ENCODE measurements at places on chromosomes 12 and 14.
A peak's percentile ranks its signal among the peaks of the same experiment; 100 is the strongest.

DNA sequence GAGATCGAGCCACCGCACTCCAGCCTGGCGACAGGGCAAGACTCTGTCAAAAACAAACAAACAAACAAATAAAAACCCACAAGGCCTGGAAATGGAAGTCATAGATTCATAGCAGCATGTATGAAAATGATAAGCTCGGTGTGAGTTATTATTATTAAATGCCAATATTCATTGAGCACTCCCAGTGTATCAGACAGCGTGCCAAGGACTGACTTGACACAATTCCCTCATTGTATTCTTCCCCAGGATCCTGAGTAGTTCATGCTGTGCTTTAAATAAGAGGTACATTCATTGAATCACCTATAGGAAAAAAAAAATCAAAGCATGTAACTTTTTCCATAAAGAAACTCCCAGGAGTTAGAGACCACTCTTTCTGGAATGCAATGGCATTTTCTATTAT lies 12.6 kb upstream of the RFLNA start:
- no peak for DNase-seq

- no peak for DNase-seq
Observed at GRCh38 chr12:120842595-120842994, 61.6 kb downstream of the SPPL3 start.

- DNase-seq: no peak
Observed at GRCh38 chr12:94988471-94988870, 15.0 kb downstream of the NDUFA12 start.

DNA sequence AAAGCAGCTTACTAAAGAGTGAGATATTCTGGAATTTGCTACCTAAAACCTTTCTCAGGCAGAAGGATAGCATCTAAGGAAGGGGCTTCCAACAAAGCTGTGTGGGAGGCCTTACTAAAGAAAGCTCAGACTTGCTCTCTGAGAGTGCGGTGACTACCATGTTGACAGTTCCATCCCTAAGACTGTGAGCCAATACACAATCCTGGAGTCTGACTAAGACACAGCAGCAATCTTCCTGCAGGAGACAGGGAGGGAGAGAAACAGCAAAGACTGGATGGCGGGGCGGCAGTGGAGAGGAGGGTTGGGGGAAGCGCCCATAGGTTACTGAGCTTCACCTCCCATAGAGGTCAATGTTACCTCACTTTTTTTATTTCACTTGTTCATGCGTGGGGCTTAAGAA lies 70.9 kb downstream of the KITLG start:
- DNase-seq: no peak

DNA sequence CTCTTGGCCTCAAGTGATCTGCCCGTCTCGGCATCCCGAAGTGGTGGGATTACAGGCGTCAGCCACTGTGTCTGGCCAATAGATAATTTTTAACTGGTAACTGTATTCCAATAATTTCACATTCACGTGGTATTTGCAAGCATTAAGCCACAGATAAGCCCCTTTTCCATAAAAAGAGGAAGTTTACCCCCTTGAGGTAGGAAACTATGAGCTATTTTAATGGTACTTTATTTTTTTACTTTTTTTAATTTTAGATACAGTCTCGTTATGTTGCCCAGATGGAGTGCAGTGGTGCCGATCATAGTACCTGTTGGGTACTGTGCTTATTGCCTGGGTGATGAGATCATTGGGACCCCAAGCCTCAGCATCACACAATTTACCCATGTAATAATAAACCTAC lies 42.9 kb upstream of the AP4S1 start:
- DNase-seq: peak; percentile 20

- no peak for DNase-seq
Observed at GRCh38 chr12:119676022-119676421, 8.1 kb downstream of the PRKAB1 start.

- DNase-seq: no peak
Observed at GRCh38 chr14:44438221-44438620, 68.9 kb downstream of the FSCB start.

GRCh38 chr14:103543721-103544387 lies 14.9 kb downstream of the TRMT61A start:
- DNase-seq: no peak

DNA sequence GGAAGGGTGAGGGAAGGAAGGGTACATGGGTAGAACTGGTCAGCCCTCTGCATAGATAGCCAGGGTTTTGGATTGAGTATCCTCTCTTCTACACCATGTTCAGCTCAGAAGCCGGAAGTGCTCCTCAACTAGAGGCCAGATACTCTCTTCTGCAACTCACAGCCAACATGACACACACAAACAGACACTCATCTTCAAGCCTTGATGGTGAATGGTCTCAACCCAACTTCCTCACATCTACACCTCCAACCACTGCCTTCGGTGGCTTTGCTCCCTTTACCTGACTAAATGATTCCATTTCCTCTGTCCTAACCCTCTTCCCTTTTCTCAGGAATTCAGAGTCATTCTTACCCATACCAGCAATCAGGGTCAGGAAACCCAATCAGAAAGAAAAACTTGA lies 7.6 kb upstream of the FKBP11 start:
- no peak for DNase-seq

GRCh38 chr14:103818870-103819269 lies 28.5 kb downstream of the PPP1R13B start:
- no peak for DNase-seq

- no peak for DNase-seq
Observed at GRCh38 chr14:91197631-91198030, 46.9 kb downstream of the GPR68 start.

DNA sequence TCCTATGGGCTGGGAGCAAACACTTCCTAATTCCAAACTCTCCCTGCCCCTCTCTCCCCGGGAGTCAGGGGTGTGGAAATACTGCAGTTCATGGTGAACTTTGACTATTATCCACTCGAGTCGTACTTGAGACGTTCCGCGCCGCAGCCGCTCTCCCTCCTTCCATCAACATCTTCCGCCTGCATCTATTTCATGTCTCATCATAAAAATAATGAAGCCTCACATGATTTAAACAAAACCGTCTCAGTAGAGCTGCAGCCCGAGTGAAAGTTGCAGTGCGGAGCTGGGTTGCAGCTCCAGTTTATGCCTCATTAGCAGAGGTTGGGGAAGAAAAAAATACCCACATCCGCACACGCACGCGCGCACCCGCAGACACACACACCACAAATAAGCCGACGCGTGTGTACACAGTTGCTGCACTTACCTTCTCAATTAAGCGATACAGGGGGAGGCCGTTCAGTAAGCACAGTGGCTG lies 283 bp downstream of the LMO3 start:
- no peak for DNase-seq

GRCh38 chr14:54343272-54344121 lies 53.3 kb upstream of the CDKN3 start:
- no peak for DNase-seq

GRCh38 chr12:47709237-47709636 lies 3.4 kb upstream of the RPAP3 start:
- DNase-seq: no peak
